Stimulated activated naive CD4-positive, alpha-beta T cell (primary cell): ENCODE measurements at places on chromosomes 5 and 9.
A peak's percentile ranks its signal among the peaks of the same experiment; 100 is the strongest.

DNA sequence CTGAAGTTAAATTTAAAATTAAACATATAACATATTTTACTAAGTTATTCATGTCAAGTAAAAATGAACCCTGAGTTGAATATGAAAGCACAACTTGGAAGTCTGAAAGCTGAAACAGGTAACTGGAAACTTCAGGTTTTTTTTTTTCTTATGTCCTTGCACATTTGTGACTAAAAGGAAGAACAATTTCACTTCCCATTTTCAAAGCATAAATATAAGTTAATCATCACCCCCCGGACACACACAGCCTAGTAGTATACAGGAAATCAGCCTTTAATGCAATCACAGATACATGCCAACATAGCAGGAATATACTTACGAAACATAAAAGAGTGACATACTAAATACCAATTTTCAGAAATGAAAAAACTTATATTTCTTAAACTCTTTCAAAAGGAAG lies 225.9 kb downstream of the RFX3 start:
- no peak for DNase-seq

- no peak for DNase-seq
Measured at GRCh38 chr5:174306345-174307030, 261.0 kb downstream of the NSG2 start.

GRCh38 chr5:69279517-69279916 lies 44.8 kb downstream of the CDK7 start:
- DNase-seq, result no peak

DNA sequence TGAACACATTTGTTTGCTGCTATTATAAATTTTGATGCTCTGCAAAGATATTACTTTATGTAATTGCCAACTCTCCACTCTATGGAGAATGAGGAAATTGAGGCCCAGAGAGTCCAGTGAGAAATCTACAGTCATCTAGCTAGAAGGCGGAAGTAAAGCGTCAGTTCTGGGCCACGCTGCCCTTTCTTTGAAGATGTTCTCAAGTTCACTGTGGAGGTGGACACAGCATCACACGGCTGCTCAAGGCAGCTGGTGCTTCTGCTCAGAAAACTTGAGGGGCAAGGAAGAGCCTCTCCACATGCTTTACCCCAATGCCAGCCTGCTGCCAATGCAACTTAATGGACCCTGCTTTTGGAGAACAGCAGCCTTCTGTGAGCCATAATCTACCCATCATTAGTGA lies 96.3 kb downstream of the TTLL11 start:
- no peak for DNase-seq

GRCh38 chr9:8456344-8456743 lies 656.8 kb upstream of the DMAC1 start:
- DNase-seq, result no peak

GRCh38 chr9:38668791-38669466 lies 48.5 kb upstream of the ANKRD18A start:
- DNase-seq, result no peak

- DNase-seq, result no peak
Measured at GRCh38 chr5:102583276-102584124, 84.7 kb upstream of the SLCO6A1 start.

DNA sequence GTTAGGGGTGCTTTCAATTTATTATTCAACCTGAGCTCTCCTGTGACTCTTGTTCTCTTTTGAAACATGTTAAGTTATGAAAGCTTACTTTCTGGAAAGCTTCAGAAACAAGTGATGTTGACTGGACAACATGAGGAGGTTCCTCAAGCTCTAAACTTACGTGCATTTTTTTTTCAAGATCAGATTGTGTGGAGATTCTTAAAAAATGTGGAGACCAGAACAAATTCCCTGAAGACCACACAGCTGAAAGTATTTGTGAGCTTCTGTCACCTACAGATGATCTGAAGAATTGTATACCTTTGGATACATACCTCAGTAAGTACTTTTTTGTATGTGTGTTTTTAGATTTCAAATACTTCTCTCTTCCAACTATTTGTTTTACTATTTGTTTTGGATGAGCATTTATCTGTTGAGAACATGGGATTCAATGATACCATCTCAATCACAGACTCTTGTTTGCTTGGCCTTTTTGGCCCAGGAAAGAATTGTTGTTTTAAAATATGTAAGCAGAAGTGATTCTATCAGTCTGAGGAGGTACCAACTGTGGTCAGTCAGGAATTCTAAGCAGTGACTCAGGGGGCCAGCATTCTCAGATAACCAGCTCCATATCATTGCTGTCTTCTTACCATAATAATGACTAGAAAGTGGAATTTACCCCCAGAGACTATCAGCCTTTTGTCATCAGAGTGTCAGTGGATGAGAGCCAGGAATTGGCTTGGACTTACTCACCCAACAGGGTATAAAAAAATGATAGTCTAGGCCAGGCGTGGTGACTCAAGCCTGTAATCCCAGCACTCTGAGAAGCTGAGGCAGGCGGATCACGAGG lies 34.4 kb upstream of the GLIPR2 start:
- DNase-seq, result no peak

GRCh38 chr9:33364127-33364526 lies 38.2 kb downstream of the AQP7 start:
- DNase-seq, result no peak

DNA sequence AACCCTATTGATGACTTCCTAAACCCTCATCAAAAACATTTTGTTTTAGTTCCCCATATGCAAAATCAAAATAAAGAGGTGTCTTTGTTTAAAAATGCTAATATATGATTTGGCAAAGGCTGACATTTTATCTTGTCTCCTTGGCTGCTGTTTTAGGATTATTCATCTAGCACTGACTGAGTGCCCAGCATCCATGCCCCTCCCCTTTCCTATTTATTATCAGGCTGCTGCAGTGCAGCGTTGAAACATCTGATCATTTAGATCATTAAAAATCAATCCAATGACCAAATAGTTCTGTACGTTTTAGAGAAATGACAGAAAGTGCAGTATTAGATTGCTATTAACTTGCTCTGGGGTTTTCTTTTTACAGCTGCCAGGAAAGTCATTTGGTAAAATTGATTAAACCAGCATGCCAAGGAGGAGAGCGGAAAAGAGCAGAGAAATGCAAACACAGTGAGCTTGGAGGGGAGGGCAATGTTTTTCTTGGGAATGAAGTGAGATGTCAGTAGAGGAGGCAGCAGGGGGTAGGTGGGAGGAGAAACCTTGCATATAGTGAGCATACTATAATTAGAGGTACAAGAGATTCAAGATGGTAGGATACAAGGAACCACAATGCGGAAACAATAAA lies 286.3 kb downstream of the PDE4D start:
- no peak for DNase-seq

DNA sequence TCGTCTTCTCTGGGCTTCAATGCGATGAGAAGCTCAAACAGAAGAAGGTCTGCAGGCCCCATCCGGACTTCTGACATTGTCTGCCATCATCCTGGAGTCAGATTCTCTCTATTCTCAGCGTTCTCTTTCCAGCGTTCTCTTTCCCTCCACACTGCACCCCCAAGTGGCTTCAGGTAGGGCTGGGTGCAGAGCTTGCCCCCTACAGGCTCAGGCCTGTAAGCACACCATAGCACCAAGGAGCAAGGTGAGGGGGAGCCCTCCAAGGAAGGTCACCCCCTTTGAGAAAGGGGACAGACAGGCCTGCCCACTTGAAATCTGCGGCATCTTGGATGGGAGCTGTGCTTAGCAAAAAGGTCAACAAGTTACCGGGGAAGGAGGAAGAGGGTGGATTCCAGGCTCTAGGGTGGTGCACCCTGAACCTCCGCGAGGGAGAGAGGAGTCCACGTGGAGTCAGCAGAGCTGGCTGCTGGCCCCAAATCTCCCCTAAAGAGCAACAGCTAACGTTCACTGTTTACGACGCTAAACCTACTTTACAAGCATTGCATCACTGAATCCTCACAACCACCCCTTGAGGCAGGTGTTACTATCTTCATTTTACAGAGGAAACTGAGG lies 27.5 kb downstream of the GPX3 start:
- DNase-seq, result peak; percentile 16

- no peak for DNase-seq
Measured at GRCh38 chr5:108700930-108701329, 46.8 kb upstream of the FER start.

- no peak for DNase-seq
Measured at GRCh38 chr5:169980418-169981053, at the start of gene INSYN2B. TSS of gene INSYN2B (minus strand) at chr5:169980495. CDS start at chr5:169883898, 96,597 bp downstream.

GRCh38 chr9:137479892-137480685 lies 21.0 kb upstream of the NSMF start:
- DNase-seq, result no peak

DNA sequence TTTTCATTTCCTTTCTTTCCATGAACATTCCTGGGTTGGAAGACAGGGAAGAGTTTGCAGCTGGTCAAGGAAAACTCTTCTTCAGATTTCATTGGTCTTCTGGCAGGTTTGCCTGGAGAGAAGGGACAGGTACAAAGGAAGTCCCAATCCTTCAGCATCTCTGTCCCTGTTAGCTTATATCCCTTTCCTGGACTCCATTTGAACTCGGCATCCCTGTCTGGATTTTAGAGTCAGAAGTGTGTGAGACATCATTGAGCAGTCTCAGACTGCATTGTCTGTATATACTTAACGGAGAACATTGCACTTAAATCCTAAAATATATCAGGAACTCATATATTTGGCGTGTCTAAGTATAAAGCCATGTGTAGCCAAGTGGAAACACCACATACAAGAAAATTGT lies 54.9 kb downstream of the ADGRV1 start:
- DNase-seq, result no peak

- no peak for DNase-seq
Measured at GRCh38 chr9:133874060-133874657, 118.0 kb downstream of the VAV2 start.

- DNase-seq, result peak; percentile 22
Measured at GRCh38 chr9:70340572-70340971, 73.9 kb downstream of the KLF9 start.

GRCh38 chr9:12684974-12685373 lies 8.2 kb upstream of the TYRP1 start:
- no peak for DNase-seq

DNA sequence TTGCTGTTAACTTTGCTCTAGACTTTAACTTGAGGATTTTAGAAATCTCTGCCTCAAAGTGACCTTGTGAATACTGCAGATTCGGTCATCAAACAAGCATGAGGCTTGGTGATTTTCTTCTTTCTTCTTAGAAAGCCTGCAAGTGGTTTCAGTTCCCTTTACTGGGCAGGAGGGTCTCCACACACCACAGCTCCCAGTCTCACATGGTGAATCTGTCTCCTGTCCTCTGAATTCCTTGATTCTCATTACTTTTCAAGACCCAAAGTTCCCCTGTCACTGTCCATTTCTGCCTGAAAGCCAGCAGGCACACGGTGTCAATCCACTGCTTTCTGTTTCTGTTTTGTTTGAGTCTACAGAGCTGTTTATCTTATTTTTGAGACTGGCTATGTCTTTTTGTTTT lies 14.1 kb downstream of the HSPB3 start:
- DNase-seq, result no peak

DNA sequence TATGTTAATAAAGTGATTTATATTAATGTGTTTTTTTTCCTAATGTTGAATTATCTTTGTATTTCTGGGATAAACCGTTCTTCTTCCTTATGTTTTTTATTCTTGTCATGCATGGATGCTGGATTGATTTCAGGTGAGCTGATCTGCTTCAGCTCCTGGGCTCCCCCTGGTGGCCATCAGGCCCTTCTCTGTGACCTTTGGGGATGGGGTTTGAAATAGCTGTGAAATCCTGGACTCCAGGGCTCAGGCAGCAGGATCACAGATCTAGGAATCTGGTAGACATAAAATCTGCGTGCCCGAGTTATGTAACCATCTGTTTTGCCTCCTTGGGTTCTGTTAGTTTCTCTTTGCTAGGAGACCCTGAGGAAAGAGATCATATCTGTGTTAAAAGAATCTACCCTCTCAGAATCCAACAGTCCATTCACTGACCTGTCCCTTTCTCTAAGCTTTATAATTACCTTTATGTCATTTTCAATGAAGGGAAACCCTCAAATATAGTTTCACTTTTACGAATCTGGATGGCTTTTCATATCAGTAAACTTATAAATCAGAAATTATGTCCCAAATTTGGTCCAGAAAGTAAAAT lies 12.2 kb upstream of the OR13J1 start:
- peak; percentile 82 for DNase-seq

- DNase-seq, result no peak
Measured at GRCh38 chr5:92177926-92178487, 794.9 kb upstream of the ARRDC3 start.

DNA sequence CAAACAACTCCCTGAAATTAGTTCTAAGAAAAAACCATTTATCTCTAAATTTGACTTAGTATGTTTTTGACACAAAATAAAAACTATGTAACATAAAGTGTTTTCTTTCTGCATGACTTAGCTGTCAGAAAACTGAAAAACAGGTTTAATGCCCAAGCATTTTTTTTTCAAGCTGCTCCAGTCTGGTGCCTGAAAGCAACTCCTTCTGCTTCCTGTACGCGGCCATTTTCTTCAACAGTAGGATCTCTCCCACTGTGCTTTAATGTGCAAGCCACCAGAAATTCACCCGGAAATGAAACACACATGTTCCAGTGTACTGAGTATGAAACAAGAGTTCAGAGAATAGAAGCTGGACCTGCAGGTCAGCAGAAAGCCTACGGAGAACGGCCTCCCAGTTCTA lies 161.2 kb downstream of the MED27 start:
- DNase-seq, result no peak
